SHP77 treated with DMSO at 0.1 percent for 48 hours (cell line): ENCODE measurements at places on chromosomes 3 and 15.

DNA sequence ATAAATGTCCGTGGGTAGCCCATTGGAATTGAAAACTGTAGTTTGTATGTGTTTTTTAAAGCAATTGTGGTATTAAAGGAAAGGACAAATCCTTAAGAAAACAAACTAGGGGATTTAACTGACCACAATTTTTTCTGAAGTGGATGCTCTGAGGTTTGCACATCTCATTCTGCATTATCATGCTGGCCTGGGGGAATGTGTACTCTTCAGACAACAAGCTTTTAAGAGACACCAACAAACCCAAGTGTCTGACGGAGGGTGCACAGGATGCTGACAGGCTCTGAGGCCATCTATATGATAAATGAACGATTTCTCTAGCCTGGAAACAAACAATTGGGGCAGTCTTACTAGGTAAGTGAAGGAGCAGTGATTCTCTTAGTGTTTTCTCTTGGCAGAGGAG is 9.1 kb downstream of the LINS1 start:
- DNase-seq, result no peak

DNA sequence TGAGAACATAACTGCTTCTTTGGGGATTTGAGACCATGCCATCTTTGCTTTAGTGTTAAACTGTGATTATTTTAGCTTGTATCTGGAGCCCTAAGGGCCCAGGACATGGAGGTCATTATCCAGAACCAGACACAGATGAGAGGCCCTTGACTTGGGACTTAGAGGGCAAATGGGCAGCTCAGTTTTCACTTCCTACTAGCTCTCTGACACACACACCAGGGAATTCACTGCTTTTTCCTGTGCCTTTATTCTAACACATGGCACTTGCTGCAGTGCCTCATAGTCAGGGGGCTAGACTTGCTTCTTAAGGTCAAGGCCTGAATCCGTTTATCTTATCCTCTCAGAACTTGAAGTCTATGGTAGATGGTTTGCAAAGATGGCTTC is 33.3 kb downstream of the AMOTL2 start:
- DNase-seq, result no peak

DNA sequence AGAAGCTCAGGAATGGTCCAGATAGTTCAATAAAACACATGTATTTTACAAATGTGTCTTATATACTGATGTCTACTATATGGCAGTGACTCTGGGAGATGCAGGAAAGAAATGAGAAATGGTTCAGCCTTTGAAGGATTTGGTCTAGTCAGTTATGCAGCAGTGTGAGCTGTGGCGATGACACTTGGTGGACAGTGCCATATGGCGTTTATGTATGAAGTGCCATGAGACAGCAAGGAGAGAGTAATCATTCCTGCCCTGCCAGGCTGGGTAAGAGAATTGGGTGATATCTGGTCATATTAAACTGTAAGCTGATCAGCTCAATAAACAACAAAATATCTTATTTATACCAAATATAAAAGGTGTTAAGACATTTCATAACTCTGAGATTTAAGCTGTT is 47.6 kb upstream of the ANP32A start:
- DNase-seq, result no peak

DNA sequence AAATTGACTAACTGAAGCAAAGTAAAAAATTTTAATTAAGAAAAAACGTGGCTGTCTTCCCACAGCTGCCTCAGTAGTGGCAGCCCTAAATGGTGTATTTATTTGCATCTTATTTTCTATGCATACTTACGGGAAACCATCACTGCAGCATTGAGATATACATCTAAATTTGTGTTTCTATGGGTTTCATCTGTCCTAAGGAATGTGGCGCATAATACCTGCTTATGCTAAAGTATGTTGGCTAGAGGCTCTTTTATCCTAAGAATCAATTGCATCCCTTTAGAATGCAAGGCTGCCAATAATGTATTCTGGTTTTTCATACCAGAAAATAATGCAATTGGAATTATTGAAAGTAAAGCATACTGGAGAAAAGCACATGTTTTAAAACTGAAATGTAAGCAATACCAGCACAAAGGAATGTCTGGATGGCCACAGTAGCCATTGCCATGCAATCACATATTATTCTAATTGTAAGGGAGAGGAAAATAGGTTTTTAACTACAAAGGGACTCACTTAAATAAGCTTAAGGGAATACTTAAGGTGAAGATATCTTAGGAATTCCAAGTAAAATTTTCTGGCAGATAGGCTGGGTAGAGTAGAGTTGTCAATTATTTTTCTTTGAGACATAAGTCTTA is 834.5 kb upstream of the NECTIN3 start:
- no peak for DNase-seq

DNA sequence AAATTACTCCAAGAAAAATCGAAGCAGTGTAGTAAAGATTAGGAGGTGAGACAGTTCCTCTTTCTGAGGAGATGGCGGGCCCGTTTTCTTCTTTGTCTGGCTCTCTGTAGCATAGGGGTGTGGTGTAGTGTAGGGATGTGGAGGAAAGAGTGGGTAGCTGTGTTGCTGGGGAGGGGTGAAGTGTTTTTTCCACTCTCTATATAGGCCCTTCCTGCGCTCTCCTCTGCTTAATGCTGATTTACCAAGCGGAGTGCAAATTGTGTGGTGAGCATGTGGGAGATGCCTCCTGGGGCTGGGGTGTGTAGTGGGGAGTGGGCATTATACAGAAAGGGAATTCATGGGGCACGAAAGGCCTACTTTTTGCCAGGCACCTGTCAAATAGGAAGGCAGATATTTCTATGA is 94.9 kb downstream of the ST6GAL1 start:
- no peak for DNase-seq
